GF-D8 (cell line): ENCODE measurements at places on chromosomes 13 and 19.

DNA sequence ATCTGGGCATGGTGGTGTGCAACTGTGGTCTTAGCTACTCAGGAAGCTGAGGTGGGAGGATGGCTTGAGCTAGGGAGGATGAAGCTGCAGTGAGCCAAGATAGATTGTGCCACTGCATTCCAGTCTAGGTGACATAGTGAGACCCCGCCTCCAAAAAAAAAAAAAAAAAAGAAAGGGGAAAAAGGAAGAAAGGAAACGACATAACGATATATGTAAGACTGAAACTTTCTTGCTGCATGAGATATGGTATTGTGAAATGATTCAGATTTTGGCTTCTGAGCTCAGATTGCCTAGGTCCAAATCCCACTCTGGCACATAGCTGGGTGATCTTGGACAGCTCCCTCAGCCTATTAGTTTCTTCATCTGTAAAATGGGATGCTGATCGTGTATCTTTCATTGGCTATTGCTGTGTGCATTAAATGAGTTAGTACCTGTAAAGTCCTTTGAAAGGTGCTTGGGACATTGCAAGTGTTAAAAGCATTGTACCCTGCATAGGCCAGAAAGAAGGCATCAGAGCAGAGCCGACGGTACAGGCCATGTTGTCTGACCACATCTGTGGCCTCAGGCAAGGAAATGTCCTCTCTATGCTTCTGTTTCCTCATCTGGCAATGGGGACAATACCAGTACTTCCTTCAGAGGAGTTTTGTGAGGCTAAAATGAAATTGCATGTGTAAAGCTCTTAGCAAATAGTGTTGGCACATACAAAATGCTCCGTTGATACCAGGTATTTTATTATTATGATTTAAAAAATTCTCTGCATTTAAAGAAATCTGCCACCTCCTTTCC is 32.6 kb upstream of the SLC46A3 start:
- DNase-seq: peak; percentile 2

DNA sequence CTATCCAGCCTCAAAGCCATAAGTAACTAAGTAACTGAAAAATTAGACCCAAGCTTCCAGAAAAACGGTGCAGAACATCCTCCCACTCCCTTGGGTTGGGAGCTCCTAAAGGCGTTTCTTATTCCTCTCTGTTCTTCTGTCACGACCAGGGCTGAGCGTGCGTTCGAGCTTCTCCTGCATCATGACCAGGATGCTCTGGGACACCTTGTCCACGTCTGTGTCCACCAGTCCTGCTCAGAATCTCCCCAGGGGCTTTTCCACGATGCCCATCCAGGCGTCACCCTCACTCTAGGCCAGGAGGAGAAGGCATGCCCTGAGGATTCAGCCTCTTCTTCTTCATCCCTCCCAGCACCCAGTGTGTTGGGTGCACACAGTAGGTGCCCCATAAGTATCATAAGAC is 37.8 kb upstream of the GAS6 start:
- no peak for DNase-seq

DNA sequence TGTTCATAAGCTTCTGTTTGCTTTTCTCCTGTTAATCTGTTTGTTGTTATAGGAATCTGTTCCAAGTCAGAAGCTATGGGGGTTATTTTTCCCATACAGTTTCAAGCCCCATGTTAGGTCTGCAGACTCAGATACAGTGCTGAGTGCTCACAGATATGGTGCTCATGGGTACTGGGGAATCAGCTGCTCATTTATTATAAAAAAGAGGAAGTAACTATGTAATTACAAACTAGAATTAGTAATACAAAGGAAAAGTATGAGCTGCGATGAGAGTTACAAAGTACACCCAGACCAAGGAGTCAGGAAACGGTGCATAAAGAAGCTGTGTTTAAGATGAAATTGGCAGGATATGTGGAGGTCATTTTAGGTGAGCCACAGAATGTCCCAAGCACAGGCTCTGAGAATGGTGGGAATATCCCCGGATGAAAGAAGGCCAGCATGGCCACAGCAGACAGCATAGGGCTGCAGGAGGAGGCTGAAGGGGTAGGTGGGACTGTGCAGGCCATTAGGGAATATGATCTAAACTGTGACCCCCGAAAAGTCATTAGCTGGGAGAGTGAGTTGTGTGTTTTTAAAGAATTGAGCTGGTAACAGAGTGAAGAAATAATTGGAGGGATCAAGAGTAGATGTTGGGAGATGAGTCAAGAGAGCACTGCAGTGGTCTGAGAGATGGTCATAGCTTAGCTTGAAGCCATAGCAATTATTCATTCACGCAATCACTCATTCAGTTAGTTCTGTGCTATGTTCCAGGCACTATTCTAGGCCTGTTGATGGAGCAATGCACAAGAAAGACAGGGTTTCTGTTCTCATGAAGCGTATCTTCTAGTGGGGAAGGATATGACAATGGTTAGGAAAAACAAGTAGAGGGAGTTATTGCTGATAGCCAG is 177.4 kb upstream of the UBL3 start:
- no peak for DNase-seq

DNA sequence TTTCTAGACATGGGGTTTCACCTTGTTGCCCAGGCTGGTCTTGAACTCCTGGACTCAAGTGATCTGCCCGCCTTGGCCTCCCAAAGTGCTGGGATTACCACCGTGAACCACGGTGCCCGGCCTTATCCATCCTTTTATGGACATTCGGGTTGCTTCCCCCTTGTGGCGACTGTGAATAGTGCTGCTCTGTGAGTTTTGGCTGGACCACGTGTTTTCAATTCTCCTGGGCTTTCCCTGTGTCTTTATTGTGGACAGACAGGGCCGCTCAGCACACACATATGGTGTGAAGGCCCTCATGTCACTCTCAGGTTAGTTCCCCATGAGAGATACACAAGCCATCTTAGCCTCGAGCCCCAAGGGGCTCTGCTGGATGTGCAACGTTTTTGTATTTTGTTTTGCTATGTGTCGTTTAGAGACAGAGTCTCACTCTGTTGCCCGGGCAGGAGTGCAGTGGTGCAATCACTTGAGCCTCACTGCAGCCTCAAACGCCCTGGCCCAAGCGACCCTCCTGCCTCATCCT is 40.5 kb downstream of the MAU2 start:
- DNase-seq: peak; percentile 55

GRCh38 chr19:10283301-10284064 is 3.3 kb upstream of the ICAM4 start:
- DNase-seq: no peak

GRCh38 chr13:73671011-73671410 is 463.2 kb downstream of the KLF12 start:
- no peak for DNase-seq

- peak; percentile 74 for DNase-seq
Measured at GRCh38 chr19:861756-862580, 2.5 kb downstream of the CFD start.

DNA sequence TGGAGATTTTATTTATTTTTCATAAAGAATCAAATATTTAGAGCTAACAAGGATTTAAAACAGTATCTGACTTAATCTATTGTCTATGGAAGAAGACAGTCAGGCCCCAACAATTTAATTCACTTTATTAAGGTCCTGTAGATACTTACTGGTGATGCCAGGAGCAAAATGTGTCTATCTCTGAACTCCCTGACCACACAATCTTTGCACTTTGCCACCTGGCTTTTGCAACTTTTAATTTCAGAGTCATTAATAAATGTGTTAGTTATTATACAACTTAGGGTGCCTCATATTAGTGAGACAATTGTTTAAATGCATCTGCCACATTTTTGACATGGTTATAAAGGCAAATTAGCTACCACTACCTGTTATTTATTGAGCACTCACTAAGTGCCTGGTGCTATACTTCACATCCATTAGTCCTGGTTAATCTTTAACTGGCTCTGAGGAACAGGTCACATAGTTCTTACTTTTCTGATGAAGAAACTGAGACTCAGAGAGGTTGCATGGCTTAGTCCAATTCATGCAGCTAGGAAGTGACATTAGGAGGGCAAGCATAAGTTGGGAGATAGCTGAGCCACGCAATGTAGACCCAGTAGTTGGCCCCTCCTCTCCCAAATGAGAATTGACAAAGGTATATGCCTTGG is 297.9 kb downstream of the DCT start:
- DNase-seq: no peak

DNA sequence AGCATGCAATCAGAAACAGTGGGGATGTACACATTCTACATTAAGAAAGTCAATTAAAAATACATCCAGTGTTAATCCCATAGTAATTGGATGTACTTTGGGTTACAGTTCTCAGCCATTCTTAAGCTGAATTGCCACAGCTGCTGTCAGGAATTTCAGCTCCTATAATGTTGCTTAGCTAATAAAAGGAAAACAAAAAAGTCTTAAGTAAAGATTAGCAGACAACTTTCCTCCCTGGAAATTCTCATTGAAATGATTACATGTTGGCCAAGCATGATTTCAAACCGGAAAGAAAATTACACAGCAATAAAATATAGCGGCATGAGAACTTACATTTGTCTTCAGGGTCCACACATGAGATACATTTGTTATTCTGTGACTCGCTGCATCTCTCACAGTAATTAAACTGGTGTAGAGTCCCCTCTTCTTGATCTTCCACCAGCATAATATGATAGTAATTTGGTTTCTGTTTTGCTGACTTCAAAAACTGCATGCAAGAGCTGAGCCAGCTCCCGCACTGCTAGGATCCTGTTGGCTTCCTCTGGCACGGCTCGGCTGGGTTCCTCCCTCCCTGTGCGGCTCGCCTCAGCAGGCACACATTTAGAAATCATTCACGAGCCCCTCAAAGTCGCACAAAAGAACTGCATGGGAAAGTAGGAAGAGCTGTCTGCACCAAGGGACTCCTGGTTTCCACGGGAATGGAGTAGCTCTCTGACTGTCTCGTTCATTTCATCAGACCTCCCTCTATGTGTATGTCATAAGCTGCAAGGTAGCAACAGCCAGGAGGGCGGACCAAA is at the start of gene HTR2A:
Gene HTR2A, minus strand, starts transcription at position 713 of the 797 bp plus-strand sequence. CDS start 1,147 bp downstream, outside the sequence.
- DNase-seq: no peak

GRCh38 chr19:55134736-55135135 is 14.3 kb downstream of the TNNT1 start:
- no peak for DNase-seq

GRCh38 chr13:21753117-21753729 is 82.3 kb downstream of the FGF9 start:
- no peak for DNase-seq

GRCh38 chr13:44307255-44307654 is 66.4 kb upstream of the SERP2 start:
- DNase-seq: no peak

- DNase-seq: no peak
Measured at GRCh38 chr19:51055866-51056265, 9.0 kb downstream of the KLK13 start.

- DNase-seq: no peak
Measured at GRCh38 chr13:27151798-27152599, 19.6 kb downstream of the USP12 start.

DNA sequence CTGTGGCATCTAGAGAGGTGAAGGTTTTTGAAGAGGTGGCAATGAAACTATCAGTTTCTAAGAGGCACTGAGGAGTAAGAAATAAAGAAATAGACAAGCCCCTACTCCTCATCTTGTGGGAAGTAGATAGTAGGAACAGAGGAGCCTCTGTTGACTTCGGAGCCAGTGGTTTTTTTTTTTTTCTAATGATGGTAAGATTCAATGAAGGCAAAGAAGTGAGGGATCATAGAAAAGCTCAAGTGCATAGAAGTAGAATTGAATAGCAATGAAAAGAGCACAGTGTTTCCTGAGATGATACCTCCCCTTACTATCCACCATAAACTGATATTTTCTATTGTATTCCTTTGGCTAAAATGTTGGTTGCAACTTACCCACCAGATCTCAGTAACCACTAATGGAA is 46.3 kb downstream of the FREM2 start:
- no peak for DNase-seq

DNA sequence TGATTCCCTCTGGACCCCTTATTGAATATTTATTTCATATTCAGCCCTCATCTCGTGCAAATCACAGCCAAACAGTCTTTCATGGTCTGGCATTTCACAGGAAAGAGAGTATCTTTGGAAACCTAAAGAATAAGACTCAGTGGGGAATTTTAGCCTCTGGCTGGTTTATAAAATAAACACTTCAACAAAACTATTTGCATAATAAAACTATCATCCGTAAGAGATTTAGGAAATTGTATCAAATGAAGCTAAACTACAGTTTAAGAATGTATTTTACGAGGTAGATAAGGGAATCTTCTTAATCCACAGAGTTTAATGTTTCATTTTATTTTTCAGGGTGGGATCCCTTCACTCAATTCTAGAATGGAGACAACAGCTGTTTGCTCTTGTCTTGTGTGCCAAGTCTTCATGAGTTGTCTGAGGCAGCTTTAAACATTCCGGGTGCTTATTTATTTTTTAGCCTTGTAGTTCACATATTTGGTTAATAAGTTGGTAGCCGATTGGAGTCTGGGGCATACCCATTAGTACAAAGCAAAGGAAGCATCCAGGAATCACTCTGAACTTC is 634.4 kb upstream of the KLF12 start:
- DNase-seq: no peak

- no peak for DNase-seq
Measured at GRCh38 chr13:111022241-111022640, 92.9 kb upstream of the ARHGEF7 start.

DNA sequence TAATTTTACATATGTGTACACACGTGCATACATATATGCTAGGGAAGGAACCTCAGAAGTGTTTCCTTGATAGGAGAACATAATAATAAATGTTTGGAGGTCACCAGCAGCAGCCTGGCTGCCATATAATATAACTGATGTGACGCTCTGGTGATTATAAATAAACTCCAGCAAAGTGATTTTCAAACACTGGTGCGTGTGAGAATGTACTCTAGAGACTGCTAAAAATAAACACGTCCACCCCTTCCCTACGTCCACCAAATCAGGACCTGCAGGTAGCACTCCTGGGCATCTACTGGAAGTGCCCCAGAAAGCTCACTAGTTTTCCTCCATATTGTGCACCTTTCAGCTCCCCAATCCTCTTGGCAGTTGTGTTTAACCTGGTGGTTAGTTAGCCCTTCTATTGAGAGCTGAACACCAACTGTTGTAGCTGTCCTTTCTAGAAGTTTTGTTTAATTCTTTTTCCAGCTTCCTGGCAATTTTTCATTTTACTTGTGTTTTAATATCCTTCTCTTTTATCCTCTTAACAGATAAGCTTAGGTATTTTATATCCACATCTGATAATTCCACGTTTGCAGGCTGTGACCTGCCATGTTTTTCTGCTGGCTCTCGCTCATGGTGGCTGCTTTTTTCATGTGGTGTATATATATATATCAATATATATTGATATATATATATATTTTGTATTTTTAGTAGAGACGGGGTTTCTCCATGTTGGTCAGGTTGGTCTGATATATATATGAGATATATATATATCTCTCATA is 13.0 kb downstream of the OPA3 start:
- DNase-seq: no peak

DNA sequence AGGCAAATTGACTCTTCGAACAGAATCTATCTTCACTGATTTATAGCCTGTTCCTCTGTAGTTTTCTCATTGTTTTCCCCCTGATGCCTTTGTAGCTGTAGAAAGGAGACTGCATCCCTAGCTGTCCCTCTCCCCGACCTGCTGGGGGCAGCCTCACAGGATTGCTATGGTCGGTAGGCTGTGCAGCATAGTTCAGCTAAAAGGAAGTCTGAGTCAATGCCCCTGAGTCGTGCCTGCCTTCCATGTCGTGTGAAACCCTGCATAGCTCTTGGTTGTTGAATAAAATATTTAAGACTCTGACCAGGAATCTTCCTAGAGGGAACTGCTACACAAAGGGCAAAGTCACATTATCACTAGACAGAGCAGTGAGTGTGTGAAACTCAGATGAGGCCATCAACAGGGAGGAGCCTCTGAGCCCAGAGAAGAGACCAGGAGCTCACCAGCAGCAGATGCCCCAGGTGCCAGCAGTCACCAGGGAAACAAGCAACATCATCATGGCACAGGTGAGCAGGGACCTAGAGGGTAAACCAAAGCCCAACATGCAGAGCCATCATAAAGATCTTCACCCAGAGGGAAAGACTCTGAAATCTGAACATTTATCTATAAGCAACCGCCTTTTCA is 108.4 kb upstream of the NBEA start:
- no peak for DNase-seq
